ENCODE measurements at places on chromosomes 12 and 14.

GRCh38 chr12:107788690-107789458 is 14.4 kb downstream of the ASCL4 start:
- DNase-seq: no peak

DNA sequence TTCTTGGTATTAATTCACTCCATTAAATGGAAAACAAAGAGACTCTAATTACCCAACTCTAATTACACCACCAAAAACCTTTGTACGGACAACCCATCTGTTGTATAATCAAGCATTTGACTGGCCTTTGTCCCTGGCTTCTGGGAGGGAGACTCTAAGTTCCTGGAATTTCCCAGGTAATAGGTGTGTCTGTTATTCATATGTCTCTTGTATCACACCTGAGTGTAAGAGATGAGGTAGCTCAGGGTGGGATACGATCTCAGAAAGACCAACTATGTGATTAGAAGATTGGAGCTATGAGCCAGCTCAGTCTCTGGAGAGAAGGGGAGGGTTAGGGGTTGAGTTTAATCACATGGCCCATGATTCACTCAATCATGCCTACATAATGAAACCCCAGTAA is 94.7 kb upstream of the PLXNC1 start:
- no peak for DNase-seq

- DNase-seq: no peak
Measured at GRCh38 chr12:31008241-31008761, 65.4 kb upstream of the DDX11 start.

DNA sequence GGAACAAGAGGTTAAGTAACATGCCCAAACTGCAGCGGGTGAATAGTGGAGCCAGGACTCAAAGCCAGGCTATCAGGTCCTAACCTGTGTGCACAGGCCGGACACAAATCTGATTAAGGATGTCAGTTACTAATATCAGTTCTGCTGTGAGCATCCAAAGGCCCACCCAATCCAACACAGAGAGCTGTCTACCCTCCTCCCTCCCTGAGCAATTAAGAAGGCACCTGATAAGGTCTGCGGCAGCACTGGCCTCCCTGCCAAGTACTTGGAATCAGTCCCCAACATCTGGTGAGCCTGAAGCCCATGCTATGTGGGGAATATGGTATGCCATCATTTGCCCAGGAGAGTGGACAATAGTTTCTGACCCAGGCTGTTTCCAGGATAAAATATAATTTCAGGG is 3.9 kb downstream of the HEBP1 start:
- DNase-seq: no peak

DNA sequence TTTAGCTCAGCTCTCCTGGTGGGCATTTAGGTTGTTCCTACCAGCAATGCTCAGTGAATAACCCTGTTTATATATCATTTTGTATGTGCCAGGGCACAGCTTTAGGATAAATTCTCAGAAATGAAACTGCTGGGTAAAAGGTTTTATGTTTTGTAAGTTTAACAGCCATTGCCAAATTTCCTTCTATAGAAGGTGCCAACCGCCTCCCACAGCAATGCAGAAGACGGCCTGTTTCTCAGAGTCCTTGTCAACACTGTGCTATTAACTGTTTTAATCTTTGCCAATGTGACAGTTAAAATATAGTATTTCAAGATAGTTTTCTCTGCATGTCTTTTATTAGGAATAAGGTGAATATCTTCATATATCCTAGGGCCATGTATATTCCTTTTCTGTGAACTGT is 65.0 kb downstream of the PPP1R13B start:
- no peak for DNase-seq

DNA sequence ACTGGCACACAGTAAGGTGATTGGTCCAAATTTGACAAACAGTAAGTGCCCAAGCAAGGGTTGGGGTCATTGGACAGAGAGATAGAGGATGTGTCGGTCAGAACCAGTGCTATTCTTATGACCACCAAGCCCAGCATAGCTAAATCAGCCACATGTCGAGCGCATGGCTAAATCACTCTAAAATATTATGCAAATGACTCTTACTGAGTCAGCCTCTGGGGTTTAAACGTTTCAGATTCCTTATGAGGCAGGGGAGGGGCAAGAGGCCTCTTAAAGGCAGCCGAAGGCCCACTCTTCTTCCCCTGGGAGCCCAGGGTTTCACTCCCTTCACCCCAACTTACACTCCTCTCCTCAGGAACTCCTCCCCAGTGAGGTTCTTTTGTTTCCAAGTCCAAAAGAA is 603 bp upstream of the ENDOU start:
- DNase-seq: no peak

GRCh38 chr12:113181975-113182374 is 3.3 kb downstream of the DDX54 start:
- no peak for DNase-seq

DNA sequence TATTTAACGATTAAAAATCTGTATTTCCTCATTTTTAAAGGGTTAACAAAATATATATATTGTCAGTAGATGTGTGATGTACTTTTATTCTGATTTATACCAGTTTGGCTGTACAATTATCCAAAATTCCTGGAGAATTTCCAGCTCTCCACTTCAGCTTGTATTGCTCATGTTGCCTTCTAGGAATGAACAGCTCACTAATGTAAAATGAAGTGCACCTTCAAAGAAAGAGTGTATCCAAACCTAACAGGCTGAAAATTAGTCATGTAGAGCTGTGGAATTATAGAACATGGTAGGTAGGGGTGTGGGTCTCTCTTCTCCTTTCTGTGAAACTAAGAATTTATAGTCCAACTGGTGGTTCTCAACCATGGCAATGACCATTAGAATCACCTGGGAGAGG is 362.0 kb downstream of the ETNK1 start:
- no peak for DNase-seq

DNA sequence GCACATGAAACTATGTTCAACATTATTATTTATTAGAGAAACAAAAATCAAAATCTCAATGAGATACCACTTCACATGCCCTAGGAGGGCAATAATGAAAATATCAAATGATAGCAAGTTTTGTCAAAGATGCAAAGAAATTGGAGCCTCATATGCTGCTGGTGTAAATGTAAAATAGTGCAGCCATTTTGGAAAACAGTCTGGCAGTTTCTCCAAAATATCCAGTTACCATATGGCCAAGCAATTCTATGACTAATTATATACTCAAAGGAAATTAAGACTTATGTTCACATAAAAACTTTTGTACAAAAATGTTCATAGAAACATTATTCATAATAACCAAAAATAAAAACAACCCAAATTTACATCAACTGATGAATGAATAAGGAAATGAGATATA is 313.6 kb upstream of the LMO3 start:
- no peak for DNase-seq

GRCh38 chr14:103298620-103299019 is 35.4 kb upstream of the EIF5 start:
- DNase-seq: no peak

GRCh38 chr12:67377021-67377420 is 107.9 kb downstream of the CAND1 start:
- no peak for DNase-seq

- DNase-seq: no peak
Measured at GRCh38 chr12:57724936-57725740, 13.4 kb downstream of the AGAP2 start.

DNA sequence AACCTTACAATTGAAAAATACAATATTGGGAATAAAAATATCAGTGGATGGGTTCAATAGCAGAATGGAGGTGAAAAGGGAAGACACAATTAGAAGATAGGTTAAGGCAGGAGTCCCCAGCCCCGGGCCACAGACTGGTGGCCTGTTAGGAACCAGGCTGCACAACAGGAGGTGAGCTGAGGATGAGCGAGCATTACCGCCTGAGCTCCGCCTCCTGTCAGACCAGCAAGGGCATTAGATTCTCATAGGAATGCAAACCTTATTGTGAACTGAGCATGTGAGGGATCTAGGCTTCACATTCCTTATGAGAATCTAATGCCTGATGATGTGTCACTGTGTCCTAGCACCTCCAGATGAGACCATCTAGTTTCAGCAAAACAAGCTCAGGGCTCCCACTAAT is 27.3 kb upstream of the ST8SIA1 start:
- DNase-seq: no peak

- no peak for DNase-seq
Measured at GRCh38 chr14:96067985-96068930, 29.1 kb downstream of the C14orf132 start.

GRCh38 chr12:12819752-12820311 is 6.7 kb downstream of the DDX47 start:
- DNase-seq: no peak

DNA sequence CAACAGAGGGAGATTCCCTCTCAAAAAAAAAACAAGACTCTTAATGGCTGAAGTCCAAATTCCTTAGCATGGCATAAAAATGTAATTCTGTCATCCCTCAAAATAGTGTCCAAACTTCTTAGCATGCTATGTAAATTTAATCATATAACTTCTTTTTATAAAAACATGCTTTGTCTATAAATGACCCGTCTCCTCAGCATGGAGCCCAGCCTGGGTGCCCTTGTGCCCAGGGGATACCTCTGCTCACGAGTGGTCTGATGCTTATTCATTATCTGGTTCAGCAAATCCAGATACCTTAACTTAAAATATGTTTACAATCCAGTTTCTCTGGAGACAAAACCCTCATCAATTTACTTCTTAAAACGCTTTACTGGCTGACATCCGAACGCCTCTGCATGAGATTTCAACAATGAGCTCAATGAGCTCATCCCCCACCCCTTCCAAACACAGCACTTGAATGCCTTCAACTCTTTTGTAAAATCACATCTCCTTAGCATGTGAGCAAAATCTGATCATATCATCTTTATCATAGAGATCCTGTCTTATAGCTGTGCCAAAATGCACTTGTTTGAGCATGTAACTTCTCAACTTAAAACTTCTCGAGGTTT is 15.7 kb downstream of the RTL1 start:
- DNase-seq: no peak

GRCh38 chr14:92570674-92571262 is 57.2 kb downstream of the RIN3 start:
- DNase-seq: no peak

- DNase-seq: no peak
Measured at GRCh38 chr14:24607635-24608514, 1.6 kb downstream of the GZMH start.

DNA sequence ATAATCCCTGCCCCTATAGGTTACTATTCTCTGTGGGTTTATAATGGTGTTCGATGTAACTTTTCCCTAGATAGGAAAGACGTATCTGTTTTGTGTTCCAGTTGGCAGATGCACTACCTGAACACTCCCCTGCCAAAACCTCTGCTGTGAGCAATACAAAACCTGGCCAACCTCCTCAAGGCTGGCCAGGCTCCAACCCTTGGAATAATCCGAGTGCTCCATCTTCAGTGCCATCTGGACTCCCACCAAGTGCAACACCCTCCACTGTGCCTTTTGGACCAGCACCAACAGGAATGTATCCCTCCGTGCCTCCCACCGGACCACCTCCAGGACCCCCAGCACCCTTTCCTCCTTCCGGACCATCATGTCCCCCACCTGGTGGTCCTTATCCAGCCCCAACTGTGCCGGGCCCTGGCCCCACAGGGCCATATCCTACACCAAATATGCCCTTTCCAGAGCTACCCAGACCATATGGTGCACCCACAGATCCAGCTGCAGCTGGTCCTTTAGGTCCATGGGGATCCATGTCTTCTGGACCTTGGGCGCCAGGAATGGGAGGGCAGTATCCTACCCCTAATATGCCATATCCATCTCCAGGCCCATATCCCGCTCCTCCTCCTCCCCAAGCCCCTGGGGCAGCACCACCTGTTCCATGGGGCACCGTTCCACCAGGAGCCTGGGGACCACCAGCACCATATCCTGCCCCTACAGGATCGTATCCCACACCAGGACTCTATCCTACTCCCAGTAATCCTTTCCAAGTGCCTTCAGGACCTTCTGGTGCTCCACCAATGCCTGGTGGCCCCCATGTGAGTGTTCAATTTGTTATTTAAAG is 11.3 kb downstream of the MAPK1IP1L start:
- no peak for DNase-seq

DNA sequence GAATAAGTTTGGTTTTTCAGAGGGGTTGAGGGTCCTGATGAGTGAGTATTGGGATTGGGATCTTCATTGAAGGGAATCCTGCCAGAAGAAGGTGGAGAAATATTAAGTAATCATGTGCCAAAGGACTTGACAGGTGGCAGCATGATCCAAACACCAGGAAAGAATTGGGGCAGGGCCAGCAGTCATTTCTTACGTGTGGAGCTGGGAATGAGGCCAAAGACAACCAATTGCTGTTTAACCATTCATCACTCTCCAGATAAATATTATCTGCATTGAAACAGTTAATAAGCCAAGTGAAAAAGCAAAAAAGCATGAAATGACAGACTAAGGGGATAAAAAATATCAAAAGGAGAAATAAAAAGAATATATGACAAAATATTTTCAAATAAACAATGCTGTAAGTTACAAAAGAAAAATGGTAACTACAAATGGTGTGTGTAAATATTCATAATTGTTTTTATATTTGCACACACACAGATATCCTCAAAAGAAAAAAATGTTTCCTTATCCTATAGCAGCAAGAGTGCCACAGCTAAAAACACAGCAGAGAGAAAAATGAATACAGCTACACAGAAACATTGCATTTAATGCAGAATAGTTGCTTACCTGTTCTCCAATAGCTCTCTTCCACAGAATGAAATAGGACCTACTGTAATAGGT is 26.2 kb downstream of the C2CD5 start:
- DNase-seq: peak; percentile 35

DNA sequence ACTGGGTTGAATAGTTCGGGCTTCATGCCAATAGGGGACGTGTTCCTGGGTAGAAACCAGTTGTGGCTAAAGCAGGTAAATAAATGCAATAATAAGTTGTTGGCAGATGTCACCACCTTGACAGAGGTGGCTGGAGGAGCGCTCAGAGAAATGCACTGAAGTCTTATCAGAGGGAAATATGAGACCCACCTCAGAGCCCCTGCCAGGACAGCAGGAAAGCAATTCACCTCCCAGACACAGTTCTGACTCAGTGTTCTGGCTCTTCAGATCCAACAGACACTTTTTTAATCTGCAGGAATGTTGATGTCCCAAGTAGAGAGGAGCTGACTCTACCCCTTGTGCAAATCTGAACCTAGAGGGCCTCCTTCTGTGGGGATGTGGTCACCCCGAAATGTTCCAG is 687.1 kb upstream of the FBXO33 start:
- DNase-seq: no peak

- DNase-seq: no peak
Measured at GRCh38 chr12:54059668-54060067, 6.0 kb downstream of the HOXC4 start.

DNA sequence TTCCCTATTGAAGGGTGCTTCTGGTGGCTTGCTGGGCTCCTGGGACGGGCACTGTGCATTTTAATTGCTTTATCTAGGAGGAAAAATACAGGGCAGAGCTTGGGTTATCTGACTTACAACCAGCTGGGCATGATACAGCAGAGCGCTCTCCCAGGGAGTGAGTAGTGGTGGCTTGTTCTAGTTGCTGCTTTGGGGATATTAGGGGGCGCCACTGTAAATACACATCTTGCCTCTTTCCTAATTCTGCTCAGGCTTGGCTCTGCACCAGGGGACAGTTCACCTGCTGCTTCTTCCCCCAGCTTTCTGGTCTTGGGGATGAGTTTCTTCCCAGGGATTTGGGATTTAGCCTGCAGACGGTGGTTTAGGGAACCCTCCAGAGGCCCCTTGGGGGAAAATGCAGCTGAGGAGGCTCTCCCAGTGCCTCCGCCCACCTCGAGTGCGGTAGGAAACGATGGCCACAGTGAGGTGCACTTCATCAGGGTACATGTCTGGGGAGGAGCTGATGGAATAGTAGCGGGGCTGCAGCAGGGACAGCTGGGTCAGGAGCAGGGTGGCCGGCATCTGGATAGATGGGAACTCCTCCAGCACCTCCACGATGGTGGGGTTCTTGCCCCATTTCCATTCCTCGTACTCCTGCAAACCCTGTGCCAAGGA is 36.9 kb upstream of the FBXO21 start:
- no peak for DNase-seq
